ENCODE measurements at places on chromosomes 4 and X.
A peak's percentile ranks its signal among the peaks of the same experiment; 100 is the strongest.

DNA sequence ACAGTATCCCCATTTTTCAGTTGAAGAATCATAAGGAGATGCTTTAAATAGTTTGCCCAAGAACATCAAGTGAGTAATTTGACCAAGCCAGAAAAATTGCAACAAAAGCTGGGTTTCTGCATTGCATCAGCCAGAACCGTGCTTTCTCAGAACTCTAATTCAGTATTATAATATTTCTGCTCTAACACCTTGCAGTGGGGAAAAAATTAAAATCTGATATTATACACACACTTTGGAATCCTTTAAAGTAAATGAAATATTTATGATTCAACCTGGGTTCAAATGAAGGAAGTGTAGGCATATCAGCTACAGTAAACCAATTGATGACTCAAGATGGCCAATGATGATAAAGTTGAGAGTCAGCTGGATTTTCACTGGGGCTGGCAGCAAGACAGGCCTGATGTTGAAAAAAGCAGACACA, 387.6 kb upstream of the ZFP42 start:
- no peak for DNase-seq

DNA sequence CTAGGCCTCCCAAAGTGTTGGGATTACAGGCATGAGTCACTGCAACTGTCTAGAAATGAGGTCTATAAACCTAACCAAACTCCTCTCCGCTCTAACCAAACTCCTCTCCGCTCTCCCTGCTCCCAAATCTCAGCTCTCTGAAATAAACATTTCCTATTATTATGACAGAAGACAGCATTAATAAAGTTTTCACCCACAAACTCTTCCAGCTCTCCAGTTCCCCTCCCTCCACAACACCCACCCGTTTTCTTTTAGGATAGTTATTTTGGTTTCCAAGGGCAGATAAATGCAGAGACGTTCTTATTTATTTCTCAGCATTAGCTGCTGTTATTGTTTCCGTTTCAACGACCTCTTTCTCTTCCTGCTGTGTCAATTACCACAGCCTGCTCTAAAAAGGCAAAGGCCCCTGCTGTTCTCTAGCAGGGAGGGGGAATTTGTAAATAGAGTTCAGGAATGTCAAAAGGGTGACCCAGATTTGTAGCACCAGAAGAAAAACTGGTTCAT, 13.3 kb upstream of the SCD5 start:
- DNase-seq: no peak

GRCh38 chrX:15399962-15400391, 15.8 kb upstream of the VEGFD start:
- DNase-seq: no peak

DNA sequence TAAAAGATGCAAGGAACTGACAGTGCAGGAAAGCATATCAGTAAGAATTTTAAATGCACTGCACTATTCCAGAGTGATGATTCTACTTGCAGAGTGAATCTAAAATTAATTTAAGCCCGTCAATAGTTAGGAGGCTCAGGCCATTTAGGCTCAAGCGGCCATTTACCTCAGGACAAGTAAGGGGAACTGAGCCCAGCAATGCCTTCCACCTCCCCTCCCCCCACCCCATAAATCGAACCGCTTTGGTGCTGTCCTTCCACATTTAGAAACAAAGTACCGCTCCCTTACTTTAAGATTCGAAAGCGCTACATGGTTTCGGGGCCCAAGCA, 665 bp downstream of the RBM41 start:
- peak; percentile 17 for DNase-seq

DNA sequence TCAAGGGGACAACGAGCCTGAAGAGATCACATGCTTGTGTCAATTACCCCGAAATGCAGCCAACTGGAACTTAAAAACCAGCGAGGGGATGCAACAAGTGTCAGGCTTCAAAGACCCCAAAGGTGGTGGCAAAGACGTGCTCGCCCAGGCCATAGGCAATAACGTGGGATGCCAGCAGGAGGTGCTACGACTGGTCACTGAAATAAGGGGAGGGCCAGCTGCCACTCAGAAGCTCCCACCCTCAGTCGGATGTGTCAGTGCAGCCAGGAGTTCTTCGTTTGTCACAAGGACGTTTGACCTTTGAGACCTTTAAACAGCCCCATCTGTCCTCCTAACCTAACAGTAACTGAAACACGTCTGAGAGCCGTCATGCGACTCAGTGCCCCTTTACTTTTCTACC, 556.8 kb upstream of the PCDH10 start:
- no peak for DNase-seq

DNA sequence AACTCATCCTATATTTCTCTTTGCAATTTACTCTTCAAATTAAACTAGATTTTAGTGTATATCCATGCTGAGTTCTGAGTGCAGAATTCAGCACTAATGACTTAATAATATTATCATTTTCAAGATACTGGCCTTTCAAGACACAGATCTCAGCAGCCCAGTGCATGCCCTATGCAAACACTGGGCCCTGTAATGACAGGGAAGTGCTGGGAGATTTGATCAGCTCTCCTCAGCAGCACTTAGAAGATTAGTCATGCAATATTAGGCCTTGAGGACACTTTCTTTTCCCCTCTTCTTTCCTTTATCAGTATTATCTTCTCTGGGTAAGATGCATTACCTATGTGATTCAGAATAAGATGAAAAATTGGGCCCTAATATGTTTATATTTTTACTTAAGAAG, 207.1 kb downstream of the PPP3CA start:
- DNase-seq: no peak

- no peak for DNase-seq
These were observed 22.5 kb upstream of the CT55 start for GRCh38 chrX:135193740-135194139.

DNA sequence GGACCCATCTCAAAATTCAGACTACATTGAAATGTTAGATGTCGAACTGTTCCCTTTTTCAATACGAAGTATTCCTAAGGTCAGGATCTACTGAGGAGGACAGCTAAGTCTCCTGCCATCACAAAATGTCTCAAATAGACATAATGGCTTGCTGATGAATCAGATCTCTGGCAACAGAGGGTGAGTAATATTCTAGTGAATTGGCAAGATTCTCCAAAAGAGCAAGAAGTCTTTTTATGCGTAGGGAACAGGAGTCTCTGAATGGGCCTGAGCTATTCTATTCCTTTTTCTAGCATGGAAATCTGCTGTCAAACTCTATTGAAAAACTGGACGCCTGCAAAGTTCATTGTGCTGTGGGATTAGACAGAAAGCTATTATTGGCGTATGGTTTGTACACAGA, 145.4 kb downstream of the FNIP2 start:
- DNase-seq: no peak

- DNase-seq: no peak
These were observed 480.1 kb downstream of the IL1RAPL1 start for GRCh38 chrX:29067351-29067750.

GRCh38 chr4:101942891-101943290, 152.4 kb downstream of the BANK1 start:
- DNase-seq: no peak

GRCh38 chrX:17595456-17596035, 141.7 kb upstream of the SCML1 start:
- DNase-seq: no peak

DNA sequence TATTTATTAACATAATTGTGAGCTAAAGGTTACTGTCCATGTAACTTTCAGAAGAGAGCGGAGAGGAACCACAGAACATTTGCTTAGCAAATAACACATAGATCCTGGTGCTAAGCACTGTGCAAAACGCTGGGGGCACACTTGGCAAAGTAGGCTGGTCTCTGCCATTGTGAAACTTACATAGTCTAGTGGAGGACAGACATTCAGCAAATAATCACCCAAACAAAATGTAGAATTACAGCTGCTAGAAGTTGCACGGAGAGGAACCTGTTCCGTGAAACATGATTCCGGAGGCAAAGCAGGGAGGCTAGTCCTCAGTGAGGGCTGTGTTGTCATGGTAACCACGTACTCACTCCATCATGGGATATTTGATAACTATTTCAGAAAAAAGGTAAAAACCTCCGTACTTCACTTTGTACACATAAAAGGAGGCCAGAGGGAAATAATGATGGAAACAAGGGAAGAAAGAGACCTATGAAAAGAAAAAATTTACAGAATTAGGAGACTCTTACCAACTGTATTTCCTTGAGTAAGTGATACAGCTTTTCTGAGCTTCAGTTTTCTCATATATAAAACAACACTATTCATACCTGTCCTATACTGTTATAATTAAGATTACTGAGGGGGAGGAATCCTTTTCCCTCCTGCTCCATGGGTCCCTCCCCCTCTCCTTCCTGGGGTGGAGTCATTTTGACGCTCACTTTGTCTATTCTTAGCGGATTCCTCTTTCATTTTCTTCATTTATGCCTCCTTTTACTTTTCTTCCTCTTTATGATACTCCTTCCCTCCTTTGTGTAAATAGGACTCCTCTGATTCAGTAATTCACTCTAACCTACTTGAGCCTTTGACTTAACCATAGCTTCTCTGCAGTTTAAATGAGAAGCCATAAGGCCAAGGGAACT, 825 bp upstream of the RASGEF1B start:
- DNase-seq: no peak

- DNase-seq: no peak
These were observed 37.0 kb upstream of the CWH43 start for GRCh38 chr4:48949086-48949485.

GRCh38 chr4:183455431-183456195, 11.2 kb downstream of the CDKN2AIP start:
- no peak for DNase-seq

DNA sequence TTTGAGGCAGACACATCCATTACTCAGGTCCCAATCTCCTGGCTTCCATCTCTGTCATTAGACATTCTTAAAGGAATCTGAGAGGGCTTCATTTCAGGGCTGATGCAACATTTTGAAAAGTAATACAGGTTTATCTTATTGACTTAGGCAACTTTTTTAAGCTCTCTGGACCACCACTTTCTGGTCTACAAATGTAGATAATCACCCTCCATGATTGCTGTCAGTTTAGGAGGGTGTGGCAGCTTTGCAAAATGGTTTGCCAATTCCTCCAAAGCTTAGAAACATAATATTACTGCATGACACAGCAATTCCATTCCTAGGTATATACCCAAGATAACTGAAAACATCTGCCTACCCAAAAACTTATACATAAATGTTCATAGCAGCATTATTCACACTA, 77.6 kb downstream of the ARHGAP6 start:
- no peak for DNase-seq

DNA sequence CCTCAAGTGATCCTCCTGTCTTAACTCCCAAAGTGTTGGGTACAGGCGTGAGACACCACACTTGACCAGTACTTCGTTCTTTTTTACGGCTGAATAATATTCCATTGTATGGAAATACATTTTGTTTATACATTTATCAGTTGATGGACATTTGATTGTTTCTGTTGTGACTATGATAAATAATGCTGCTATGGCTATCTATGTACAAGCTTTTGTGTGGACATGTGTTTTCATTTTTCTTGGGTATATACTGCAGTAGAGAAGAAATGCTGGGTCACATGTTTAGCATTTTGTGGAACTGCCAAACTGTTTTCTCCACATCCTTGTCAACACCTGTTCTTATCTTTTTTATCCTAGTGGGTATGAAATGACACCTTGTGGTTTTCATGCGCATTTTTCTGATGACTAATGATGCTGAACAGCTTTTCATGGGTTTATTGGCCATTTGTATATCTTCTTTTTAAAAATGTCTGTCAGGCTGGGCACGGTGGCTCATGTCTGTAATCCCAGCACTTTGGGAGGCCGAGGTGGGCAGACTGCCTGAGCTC, 37.3 kb downstream of the SAT1 start:
- no peak for DNase-seq

DNA sequence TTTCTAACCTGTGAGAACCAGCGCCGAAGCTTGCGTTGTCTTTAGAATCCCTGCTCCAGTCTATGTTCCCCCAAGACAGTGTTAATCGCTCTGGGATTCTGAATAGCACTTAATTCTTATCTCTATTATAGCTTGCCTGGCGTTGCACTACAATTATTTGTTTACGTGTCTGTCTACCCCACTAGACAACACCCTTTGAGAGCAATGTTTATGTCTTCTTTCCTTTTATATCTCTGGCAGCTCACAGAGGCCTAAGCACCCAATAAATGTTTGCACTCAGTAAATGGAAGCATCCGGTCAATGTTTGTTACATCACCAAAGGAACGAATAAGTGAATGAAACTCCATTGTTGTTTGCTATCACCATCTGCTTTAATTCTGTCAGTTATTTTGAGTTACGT, 4.8 kb upstream of the NHS start:
- DNase-seq: no peak

DNA sequence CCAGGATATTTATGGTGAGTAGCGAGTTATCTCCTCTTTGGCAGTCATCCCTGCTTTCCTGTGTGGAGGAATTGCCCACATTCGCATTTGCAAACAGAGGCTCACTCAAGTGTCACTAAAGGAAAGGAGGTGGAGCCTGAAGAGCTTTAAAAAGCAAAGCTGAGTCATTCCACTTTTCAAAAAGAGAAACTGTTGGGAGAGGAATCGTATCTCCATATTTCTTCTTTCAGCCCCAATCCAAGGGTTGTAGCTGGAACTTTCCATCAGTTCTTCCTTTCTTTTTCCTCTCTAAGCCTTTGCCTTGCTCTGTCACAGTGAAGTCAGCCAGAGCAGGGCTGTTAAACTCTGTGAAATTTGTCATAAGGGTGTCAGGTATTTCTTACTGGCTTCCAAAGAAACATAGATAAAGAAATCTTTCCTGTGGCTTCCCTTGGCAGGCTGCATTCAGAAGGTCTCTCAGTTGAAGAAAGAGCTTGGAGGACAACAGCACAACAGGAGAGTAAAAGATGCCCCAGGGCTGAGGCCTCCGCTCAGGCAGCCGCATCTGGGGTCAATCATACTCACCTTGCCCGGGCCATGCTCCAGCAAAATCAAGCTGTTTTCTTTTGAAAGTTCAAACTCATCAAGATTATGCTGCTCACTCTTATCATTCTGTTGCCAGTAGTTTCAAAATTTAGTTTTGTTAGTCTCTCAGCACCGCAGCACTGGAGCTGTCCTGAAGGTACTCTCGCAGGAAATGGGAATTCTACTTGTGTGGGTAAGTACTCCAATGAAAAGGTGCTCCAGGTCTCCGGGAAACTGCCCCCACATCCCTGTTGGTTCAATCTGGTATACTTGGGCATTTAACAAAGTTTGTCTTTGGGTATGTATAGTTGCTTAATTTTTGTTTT, at the start of gene EGF:
EGF (plus strand) TSS at position 178 of the 890 bp plus-strand sequence; CDS start at position 631, 453 bp downstream.
- DNase-seq: no peak

DNA sequence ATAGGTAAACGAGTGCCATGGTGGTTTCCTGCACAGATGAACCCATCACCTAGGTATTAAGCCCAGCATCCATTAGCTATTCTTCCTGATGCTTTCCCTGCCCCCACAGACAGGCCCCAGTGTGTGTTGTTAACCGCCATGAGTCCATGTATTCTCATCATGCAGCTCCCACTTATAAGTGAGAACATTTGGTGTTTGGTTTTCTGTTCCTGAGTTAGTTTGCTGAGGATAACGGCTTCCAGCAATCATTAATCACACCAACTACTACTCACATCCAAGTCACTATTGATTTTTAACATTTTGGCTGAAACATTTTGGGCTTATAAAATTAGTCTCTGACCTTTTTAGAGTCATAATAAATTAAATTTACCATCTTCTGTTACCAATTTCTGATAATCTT, 205.3 kb downstream of the SPOCK3 start:
- no peak for DNase-seq

Measured in T-helper 2 cell (primary cell).